ENCODE measurements at places on chromosomes 7 and 10.

- no peak for DNase-seq
These were observed 114.1 kb downstream of the ABCA13 start for GRCh38 chr7:48285373-48285772.

DNA sequence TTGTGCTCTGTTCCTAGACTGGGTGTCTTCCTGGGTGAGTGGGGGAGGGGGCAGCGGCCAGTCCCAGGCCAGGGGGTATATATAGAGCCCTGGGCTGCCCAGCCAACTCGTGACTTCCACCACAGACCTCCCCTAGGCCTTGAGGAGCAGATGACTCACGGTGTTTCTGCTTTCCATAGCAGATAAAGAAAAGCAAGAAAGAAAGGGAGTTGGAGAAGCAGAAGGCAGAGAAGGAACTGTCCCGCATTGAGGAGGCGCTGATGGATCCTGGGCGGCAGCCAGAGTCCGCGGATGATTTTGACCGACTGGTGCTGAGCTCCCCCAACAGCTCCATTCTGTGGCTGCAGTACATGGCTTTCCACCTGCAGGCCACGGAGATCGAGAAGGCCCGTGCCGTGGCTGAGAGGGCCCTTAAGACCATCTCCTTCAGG is 10.1 kb downstream of the CALHM2 start:
- peak; percentile 41 for DNase-seq

DNA sequence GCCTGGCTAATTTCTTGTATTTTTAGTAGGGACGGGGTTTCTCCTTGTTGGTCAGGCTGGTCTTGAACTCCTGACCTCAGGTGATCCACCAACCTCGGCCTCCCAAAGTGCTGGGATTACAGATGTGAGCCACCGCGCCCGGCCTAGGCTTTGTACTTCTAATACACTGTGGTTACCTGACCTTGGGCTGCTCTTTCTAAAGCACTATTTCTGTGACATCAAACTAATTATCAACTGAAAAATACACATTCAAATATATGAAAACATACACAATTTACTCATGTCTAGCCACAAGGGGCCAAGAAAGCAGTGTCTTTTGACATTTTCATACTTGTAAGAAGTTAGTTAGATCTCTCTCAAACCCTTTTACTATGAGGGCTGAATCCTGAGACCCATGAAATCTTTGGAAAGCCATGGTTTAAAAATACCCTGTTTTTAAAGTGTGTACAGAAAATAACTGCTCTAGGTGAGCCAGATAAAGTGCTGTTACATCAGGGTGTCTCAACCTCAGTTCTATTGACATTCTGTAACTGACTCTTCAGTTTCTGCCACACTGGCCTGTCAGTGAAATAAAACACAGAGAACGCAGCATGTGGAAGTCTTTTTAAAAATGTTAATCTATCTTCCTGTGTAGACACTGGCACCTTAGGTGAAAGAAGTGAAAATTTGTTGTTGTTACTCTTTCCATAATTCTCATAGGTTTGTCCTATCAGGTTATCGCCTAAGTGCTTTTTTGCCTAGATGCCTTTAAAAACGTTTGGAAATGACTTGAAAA is 58.8 kb downstream of the CREM start:
- DNase-seq, result no peak

GRCh38 chr7:106063692-106064091 is 48.4 kb downstream of the SYPL1 start:
- DNase-seq, result no peak

DNA sequence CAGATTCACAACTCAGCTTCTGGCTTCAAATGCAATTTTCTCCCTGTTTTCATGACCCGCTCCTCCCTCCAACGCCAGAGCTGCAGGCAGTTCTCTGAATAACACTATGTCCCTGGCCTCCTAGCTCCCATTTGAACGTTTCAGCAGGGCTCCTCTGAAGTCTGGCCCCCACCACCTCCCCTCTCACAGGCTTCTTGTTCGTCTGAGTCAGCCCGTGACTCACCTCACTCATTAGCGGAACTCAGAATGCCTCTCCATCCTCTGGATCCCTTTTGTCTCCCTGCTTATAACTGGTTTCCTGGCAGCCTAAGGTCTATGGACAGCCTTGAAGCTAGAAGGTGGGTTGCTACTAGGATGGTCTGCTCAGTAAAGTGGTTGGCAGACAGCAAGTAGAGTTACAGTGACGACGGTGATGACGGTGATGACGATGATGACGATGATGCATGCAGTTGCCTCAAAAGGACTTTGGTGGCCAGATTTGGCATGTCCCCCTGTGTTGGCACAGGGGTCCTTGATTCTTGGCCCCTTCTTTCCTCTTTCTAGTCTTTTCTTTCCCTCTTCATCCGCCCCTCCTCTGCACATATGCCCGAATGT is 83.3 kb upstream of the MKLN1 start:
- peak; percentile 98 for DNase-seq

GRCh38 chr10:23820792-23821191 is 381.9 kb downstream of the OTUD1 start:
- DNase-seq, result no peak

DNA sequence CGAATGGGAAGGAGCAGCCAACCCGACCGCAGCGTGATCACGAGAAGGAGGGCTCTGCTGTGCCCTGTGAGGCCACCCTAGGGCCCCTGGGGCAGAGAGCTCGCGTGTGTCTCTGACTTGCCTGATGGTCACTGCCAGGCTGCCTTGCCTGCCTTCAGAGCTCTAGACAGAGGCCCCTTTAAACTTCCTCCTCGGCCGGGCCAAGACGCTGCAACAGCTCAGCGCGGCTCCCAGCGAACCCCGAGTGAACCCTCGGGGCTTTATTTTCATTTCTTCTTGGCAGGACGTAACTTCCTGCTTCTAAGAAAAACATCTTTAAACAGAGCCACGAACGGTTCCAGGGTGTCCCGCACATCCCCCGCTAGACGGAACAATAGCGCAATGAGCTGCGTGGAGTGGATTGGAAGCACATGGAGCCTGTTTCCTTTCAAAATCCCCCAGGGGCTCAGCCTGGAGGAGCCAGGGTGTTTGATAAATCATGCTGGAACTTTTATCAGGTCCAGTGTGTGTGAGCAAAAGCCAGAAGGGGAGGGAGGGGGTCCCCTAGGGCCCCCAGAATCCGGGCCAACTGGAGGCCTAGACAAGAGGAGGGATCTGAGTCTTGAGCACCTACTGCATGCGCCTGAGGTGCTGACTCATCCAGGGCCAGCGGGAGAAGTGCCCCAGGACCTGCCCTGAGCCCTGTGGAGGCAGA is 134.1 kb upstream of the GDF10 start:
- DNase-seq, result peak; percentile 60

DNA sequence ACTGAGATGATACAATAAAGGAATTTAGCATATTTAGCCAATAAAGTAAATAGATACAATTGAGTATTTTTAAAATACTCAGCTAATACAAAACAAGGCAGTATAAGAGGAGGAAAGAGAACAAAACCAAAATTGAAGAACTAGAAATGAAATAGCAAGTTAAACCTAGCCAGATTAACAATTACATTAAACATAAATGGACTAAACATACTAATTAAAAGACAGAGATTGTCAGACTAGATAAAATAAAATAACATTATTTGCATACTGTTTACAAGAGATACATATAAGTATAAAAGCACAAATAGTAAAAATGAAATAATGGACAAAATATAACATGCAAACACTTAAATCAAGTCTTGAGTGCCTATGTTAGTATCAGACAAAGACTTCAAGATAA is 517.7 kb upstream of the PHF14 start:
- no peak for DNase-seq

GRCh38 chr10:68877482-68878110 is 23.5 kb upstream of the DDX50 start:
- DNase-seq, result no peak

GRCh38 chr10:132361581-132362101 is 29.6 kb downstream of the LRRC27 start:
- no peak for DNase-seq

GRCh38 chr10:71259815-71260501 is 47.6 kb downstream of the UNC5B start:
- DNase-seq, result no peak

- DNase-seq, result no peak
These were observed 90.4 kb downstream of the TAF3 start for GRCh38 chr10:7908541-7909210.

DNA sequence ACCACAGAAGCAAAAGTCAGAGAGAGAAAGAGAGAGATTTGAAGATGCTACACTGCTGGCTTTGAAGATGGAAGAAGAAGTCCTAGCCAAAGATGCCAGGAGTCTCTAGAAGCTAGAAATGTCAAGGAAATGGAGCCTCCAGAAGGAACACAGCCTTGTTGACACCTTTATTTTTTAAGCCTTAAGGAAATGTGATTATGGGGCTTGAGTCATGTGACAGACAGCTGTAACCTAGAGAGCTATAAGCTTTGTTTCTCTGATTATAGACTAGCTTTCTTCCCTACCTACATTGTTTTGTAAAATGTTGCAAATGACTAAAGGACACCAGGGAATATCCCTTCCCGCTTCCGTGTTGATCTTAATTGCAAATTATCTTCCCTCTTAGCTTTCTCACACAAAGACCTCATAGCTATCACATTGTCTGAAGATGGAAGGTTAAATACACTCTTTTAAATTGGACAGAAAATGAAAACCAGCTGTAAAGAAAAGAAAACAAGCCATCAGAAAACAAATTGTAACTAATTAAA is 199.9 kb downstream of the ARHGAP12 start:
- no peak for DNase-seq

GRCh38 chr7:127786184-127786583 is 134.2 kb downstream of the SND1 start:
- DNase-seq, result no peak

DNA sequence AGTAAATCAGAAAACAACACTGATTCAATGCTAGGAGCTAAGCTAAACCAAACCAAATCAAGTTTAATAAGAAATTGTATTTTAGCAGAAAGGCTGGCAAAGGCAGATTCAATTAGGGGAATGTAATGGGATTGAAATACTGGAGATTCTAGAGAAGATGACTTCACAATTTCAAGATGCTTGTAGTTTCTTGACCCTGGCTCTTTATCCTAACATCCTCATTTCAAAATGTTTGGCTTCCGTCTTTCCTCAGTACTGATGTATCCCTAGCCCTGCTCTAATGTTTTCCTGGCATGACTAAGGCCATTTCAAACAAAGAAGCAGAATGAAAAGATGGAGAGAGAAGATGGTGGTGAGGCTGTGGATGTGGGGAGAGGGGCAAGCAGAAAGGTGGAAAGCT is 2.7 kb upstream of the JCAD start:
- peak; percentile 56 for DNase-seq

DNA sequence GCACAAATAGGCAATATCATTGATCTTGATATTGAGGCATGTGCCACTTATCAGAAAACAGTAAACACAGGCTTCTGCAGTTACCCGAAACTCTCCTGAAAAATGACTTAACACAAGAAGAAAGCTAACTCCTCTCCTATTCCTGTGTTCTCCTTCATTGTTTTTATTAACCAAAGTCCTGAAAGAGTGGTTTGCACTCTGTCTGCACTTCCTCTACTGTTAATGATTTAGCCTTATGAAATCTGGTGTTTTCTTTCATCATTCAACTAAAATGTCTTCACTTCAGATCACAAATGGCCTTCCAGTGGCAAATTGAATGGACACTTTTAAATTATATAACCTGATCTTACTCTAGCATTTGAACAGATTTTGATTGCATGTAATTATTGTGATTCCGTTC is 630.6 kb upstream of the PHF14 start:
- DNase-seq, result no peak

DNA sequence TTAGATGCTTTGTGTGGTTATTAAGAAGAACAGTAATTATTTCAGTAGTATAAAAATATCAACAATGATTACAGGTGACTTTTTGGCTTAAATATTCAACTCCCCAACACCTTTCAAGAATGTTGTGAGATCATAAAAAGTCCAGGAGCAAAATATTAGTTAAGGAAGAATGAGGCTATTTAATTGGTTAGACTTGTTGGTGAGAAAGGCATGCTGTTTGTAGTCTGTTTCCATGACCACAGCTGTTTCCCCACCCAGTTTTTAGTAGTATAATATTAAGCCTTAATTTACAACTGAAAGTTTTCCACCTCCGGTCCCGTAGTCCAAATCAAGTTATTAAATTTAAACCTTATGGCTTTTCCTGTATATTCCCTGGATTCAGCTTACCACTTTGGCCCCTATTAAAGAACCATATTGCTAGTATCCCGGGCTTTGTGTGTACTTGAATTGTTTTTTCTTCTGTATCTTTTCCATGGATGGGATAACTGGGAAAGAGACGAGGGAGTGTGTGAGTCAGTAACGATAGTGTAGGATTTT is 133.3 kb downstream of the CELF2 start:
- no peak for DNase-seq

DNA sequence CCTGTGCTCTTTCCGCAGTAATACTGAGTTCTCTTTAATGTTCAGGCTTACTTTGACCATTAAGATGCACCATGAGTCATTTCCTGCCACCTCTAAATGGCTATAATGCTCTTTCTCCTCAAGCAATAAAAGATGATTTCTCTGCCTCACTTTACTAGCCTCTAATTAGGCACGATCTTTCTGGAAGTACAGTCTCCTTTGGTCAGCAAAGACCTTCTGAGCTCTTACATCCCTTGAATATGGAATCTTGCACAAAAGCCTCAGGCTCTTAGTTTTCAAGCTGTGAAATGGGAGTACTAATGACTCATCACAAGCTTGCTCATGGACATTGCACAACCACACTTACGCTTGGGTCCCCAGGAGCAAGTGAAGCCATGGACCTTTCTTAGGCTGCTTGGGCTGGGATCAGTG is 85.9 kb downstream of the FRMD4A start:
- peak; percentile 72 for DNase-seq

- peak; percentile 45 for DNase-seq
These were observed 43.9 kb downstream of the CHST15 start for GRCh38 chr10:124049484-124049883.

DNA sequence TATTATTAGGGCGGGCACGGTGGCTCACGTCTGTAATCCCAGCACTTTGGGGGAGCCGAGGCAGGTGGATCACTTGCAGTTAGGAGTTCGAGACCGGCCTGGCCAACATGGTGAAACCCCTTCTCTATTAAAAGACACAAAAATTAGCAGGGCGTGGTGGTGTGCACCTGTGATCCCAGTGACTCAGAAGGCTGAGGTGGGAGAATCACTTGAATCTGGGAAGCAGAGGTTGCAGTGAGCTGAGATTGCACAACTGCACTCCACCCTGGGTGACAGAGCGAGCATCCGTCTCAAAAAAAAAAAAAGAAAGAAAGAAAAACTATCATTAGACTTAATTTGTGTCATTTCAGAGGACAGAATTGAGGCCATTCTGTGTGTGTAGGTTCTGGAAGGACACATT is 752.7 kb upstream of the GALNT17 start:
- no peak for DNase-seq

GRCh38 chr7:149748076-149748874 is 25.1 kb downstream of the ZNF467 start:
- peak; percentile 52 for DNase-seq

GRCh38 chr10:78462176-78462575 is 428.5 kb downstream of the RPS24 start:
- DNase-seq, result no peak

DNA sequence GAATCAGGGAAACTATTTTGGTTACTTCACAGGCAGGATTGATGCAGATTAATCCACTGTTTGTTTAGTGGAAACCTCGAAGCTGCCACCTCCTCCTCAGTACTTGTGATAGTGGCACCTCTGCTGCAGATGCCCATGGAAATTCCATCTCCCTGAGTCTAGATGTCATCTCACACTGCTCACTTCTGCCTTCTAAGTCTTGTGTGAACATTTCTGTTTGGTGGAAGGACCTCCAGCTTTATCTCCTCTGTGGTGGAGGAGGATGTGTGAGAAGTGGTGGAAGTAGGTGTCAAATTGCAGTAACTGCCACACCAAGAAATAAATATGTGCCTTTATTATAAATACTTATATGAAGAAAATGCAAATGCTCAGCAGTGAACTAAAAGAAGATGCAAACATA is 25.8 kb upstream of the GPR141 start:
- no peak for DNase-seq

GRCh38 chr7:55366461-55367070 is 1.4 kb downstream of the LANCL2 start:
- DNase-seq, result no peak
